Caudate nucleus (tissue), 63 donors: ENCODE measurements at places on chromosomes 1 and 21.

DNA sequence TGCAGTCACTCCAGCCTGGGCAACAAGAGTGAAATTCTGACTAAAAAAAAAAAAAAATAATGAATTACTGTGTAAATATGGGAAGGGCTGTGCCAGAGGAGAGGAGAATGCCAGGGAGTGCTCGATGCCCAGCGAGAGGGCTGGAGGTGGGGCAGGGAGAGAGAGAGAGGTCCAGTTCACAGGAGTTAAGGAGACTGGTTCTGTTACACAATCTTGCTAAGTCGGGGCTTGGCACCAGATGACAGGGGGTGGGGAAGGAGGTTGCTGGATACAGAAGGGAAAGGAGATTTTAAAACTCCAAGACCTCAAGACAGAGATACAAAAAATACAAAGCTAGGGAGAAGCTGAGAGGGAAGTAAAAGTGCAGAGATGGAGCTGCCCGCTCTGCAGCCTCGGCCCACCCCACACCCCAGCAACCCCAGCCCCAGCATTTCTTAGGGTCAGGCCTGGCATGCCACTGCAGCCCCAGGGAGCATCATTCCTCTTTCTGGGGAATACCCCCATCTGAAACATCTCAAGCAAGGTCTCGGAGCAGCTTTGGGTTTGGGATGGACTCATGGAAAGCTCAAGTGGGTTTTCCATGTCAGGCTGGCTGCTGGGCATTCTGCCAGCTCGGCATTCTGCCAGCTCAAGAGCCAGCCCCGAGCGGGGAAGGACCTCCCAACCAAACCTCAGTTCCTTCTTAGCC is 991 bp downstream of the SELENBP1 start:
- no peak for DNase-seq

DNA sequence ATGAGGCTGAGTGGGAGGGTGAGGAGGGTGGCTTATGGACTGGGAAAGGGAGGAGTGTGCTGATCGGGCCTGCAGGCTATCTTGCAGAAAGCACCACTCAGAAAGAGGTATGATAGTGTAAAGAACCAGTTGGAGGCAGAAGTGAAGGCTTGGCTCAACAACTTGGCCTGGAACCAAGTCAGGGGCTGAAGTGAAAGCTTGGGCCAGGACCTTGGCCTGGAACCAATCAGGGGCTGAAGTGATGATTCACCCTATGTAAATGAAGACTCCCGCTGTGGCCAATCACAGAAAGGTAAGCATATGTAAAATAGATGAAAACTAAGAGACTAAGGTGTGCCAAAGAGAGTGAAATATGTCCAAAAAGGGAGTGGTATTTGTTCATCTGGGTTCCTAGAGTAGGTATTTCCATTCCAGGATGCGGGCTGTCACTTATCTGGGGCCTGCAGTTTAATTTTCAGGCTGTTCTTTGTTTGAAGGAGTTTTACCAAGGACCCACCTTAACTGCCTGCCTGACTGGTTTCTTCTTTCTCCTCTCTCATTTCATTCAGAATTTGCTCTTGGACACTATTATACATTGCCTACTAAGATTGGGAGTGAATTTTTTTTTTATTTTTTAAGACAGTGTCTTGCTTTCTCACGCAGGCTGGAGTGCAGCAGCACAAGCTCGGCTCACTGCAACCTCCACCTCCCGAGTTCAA is 5.1 kb upstream of the RFX5 start:
- no peak for DNase-seq

DNA sequence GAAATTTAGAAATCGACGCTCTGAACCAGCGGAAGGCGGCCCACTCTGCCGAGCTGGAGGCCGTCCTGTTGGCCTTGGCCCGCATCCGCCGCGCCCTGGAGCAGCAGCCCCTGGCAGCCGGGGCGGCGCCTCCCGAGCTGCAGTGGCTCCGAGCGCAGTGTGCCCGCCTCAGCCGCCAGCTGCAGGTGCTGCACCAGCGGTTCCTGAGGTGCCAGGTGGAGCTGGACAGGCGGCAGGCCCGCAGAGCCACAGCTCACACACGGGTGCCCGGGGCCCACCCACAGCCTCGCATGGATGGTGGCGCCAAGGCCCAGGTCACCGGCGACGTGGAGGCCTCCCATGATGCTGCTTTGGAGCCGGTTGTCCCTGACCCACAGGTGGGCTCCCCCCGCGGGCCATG is 47.0 kb upstream of the DIP2A start:
- DNase-seq = no peak

DNA sequence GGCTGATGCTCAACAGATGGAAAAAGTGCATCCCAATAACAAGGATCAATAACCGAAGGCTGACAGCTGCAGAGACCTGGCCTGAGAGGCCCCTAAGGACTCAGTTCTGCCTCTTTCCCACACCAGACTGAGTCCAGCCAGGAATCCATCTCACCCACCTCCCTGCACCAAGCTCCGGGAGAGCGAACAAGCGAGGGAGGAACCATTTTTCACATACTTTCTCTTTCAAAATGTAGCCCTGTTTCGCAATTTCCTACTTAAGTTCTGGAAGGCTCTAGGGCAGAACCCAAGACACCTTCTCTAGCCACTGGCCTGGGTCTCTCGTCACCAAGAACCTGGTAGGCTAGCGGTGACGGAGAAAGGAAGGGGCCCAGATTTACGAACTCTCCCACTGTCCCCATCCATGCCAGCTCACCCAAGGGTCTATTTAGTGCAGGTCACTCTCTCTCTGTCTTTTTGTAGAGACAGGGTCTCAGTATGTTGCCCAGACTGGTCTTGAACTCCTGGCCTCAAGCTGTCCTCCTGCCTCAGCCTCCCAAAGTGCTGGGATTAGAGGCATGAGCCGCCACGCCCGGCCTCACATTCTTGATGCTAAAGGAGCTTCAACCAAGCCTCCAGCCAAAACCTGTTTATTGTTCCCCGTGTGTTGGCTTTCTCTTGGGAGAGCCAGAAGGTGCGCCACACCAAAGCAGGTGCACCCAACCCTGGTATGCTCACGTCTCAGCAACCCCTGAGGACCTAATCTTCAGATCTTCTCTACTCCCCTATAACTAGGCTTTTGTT is 10.9 kb upstream of the GNL2 start:
- no peak for DNase-seq

DNA sequence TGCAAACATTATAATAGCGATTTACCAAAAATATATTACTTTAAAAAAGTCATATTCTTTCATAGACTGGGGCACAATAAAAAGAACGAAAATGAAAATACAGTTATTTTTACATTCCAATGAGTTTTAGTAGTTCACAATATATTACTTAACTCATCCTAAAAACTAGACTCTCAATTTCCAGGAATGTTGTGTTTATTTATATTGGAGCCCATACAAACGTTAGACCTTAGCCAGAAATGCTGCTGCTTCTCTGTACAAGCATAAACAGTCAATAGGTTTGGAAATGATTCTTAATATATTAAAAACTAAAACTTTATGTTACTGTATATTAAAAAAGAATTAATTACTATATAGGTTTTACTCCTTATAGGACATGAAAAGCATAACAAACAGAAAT is 302.3 kb downstream of the BRINP3 start:
- no peak for DNase-seq

GRCh38 chr1:86648255-86648654 is 56.1 kb upstream of the SH3GLB1 start:
- DNase-seq = no peak

DNA sequence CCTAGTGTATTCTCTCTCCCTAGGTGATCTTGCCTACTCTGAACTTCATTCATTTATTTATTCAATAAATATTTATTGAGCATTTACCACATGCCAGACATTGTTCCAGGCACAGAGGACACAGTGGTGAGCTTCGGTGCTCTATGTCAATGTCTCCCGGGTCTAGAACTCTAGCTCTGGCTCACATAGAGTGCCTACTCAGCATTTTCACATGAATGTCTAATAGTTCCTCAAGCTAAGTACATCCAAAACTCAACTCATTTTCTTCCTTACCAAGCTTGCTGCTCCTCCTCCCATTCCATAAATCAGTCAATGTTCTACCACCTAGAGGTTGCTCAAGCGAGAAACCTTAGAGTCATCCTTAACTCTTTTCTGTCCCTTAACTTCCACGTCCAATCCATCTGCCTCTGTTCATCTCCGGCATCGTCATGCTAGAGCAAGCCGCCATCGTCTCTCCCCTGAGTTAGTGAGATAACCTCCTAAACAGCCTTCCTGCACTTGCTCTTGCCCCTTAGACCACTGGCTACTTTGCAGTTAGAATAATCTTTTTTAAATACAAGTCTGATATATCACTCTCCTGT is 67.5 kb downstream of the TMEM53 start:
- DNase-seq = no peak

DNA sequence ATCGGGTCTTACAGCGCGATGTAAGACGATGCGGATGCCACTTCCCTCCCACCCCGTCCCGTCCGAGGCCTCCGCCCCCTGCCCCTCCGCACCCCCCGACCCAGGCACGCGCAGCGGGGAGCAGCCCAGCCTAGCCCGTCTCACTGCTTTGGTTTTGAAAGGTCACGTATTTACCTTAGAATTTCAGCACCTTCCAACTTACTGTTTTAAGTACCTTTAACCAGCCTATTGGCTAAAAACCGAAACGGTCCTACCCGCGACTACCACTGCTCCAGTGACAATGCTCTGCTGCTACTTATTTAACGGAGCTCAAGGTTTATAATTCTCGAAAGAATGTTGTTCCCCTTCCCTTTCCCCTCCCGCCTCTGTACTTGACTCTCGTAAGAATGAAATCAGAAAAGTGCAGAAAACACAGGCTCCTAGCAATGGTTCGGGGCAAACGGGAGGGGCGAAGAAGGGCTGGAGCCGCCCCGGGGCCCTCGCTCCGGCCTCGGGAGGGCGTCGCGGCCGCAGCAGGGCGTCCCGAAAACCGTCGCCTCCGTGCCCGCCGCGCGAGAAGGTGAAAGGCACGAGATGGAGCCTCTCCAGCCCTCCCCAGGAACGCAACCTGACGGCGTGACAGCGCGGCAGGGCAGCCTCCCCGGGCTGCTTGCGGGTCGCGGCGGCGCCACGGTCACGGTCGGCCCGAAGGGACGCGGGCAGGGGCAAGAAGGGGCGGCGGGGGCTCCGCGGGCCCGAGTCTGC is 667 bp downstream of the TMEM50B start:
- no peak for DNase-seq

DNA sequence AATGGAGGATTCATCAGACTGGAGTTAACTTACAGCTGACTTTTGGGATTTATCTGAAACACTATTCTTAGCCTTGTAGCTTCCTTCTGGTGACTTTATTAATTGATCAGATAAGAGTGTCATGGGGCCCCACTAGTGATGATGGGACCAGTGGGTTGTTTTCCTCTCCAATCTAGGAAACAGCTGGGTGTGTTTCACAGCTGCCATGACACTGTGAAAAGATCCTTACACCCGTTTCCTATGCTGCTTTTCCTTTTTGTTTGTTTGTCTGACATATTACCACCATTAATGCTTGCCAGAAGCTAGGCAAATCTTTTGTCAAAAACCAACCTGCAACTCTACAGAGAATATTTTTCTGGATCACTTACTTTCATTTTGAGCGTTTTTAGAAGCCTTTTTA is 86.2 kb downstream of the ZBTB18 start:
- DNase-seq = no peak

- DNase-seq = no peak
These were observed 128.4 kb upstream of the CAMK1G start for GRCh38 chr1:209455145-209455544.

DNA sequence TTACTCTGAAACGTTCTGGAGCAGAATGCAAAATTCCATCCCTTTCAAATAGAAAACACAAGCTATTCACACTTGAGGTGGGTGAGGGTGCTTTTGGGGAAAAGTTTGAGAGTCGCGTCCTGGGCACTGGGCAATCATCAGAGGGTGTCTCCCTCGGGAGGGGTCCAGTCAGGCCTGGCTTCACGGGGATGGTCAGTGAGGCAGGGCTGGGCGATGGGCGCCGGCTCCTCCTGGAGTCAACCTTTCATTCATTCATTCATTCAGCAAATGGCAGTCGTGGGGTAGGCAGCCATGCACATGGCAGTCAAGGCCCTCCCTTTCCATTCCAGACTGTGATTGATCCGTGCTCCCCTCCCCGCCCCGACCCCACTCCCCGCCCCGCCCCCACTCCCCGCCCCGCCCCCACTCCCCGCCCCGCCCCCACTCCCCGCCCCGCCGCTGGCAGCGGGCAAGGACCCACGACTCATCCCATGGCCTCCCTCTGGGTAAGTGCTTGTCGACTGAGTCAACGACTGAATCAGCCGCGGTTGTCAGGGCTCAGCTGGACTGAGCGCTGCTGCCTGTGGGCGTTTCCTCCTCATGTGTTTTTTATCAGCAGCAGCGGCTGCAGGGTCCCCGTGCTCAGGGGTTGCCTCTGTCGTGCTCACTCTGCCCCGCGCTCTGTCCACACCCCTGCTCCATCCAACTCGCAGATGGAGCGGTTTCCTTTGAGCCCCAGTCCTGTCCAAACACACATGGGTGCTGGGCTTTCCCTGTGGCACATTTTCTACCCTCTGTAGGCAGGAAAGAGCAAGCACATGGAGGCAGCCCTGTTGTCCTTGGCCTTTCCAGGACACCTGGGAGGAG is 12.5 kb upstream of the SPSB1 start:
- no peak for DNase-seq

DNA sequence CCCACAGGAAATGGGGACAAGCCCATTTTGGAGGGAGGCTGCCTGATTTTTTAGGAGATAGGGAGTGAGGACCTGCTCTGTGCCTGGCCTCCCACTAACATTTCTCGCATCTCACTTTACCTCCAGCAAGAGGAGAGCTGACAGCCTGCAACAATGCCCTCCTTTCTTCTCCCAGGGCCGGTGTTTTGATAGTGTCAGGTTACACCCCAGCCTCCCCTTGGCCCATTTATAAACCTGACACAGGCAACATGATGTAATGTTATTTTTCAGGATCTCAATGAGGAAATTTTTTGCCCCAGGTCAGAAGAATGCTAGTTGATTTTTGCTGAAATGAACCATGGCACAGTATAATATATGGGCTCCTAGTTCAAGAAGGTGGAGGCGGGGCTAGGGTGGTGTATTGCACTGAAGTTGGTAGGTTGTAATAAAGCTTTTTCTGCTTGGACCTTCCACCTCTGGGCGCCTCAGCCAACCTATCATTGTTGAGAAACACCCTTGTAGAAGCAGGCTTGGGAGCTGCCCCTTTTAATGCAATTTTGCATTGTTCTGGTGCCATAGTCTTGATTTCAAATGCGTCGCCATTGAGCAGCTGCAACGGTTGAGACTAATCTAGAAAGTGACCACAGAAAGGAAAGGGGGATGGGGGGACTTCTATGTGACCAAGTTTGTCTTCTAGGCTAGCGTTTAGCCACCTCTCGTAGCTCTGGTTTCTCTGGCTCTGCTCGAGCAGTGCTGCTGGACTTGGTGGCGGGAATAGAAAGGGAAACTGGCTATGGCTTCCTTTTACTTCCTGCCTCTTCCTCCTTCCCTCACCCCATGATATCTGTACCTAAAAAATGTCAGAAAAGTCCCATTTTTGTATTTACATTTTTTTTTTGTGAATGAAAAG is 53.0 kb downstream of the PBX1 start:
- DNase-seq = no peak
